ENCODE measurements at places on chromosomes 7 and 10.

DNA sequence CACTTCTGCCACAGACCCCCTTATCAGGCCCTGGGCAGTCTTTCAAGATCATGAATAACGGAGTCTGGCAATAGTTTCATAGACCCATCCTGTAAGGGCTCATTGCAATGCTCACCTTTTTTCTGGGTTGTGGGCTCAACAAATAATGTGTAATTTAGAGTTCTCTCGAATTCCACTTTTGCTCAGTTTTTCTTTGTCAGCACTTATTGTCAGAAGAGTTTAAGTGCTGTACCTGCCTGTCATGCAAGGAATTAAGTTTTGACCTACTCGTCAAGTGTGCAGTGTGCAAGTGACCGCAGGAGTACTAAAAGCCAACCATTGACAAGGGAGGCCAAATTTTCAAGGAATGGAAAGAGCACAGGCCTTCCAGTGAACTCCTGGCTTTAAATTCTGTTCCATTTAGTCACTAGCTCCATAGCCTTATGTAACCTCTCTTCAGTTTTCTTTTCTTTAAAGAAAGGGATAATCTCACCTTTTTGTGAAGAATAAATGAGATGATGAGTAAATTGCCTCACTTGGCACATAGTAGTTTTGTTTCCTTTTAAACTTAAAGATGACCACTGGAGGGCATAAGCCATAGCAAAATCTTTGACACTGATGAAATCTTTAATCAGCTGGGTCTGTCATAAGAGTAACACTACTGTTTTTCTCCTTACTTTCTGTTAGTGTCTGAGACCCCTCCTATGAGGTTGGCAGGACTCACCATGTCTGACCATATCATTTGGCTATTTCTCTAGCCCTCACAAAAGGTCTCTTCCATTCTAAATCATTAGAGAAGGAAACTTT lies 313.3 kb downstream of the TYW1 start:
- no peak for DNase-seq

DNA sequence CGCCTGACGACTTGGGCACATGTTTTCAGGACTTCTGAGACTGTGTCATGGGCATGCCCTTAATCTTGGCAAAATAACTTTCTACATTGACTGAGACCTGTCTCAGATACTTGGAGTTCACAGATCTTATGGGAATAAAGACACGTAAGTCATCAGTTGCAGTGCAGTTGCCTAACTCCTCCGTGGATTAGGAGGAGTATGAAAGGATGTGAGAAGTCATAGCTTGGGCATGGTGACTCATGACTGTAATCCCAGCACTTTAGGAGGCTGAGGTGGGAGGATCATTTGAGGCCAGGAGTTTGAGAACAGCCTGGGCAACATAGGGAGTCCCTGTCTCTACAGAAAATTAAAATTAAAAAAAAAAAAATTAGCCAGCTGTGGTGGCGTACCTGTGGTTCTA lies 49.6 kb downstream of the EXOC6 start:
- DNase-seq, result no peak

DNA sequence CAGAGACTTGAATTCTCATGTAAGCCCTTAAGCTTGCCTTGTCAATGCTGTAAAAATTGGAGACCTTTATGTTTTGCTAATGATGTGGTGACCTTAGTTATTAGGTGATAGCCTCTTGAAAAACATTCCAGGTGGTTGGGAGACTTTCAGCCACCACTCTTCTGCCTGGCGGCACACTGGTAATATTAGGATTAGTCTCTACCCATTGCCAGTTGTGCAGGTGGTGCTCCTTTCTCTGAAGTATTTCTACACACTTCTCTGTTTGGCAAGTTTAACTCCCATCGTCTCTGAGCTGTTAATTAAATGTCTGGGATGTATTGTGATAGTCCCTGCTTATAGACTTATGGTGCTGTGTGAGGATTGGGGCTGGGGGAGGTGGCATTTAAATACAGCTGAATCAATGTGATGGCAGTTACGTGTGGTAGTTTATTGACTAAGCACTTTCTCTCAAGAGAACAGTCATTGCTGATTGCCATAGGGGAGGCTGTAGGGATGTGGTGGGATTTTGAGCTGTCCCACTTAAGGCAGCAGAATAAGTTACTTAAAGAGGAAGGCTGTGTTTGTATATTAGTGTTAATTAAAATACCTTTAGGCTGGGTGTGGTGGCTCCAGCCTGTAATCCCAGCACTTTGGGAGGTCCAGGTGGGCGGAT lies 61.7 kb downstream of the DAGLB start:
- no peak for DNase-seq

GRCh38 chr10:86964061-86964846 lies 4.0 kb upstream of the ADIRF start:
- DNase-seq, result no peak

DNA sequence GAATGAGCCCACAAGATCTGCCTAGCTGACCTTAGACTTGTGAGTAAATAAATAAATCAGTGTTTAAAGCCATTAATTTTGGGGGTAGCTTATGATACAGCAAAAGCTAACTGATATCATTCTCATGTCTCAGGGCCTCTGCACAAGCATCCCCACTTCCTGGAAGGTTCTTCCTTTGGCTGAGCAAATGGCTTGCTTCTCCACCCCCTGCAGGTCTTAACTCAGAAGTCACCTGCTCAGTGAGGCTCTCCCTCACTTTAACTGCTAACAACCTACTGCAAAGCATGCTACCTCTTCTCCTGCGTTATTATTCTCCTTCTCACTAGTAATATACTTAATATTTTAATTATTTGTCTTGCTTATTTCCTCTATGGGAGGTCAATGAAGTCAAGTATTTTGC lies 167.3 kb downstream of the TPK1 start:
- no peak for DNase-seq

DNA sequence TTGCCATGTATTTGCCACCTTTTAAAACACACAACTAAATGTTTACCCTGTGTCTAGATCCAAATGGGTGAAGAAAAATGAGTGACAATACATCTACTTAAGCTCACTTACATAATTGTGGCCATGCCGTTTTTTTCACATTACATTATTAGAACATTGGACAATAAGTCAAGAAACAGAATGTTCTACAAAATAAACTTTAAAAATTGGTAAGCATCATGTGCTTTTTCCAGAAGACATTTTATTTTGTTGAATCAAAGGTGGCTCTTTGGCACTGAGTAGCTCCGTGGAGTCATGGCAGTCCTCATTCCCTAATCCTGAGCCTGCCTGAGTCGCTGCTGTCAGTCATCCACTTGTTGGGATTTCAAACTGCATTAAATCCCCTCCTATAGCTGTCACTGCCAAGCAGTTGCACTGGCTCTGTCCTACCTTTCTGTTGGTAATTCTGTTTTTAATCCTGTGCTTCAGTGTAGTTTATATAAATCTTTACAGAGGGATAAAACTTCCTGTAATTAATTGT lies 32.3 kb downstream of the CAV1 start:
- DNase-seq, result no peak

DNA sequence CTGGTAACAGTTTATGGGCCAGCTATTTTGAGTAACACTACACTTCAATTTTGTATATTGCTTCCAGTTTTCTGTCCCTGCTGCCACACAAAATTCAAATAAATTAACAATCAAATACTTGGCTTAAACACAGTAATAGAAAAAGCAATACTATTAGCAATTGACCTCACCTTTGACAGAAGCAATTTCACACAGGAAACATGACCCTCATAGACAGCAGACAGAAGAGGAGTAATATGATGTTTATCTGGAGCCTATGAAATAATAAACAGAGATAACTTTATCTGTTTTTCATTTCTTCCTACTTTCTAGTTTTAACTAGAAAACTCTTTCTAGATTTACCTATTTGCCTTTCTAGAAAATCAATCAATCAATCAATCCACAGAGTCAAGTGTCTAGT lies 26.7 kb downstream of the MTPN start:
- no peak for DNase-seq

GRCh38 chr10:113921561-113922370 lies 67.3 kb downstream of the NHLRC2 start:
- DNase-seq, result no peak

GRCh38 chr7:84838857-84839256 lies 348.0 kb downstream of the SEMA3D start:
- DNase-seq, result no peak

GRCh38 chr10:47009215-47009838 lies 98.1 kb downstream of the PTPN20 start:
- no peak for DNase-seq

- peak; percentile 71 for DNase-seq
These were observed 13.5 kb upstream of the BAMBI start for GRCh38 chr10:28663576-28664368.

- no peak for DNase-seq
These were observed 60.8 kb upstream of the NAMPT start for GRCh38 chr7:106345421-106346166.
